A549 (cell line): ENCODE measurements at places on chromosomes 6 and 20.

DNA sequence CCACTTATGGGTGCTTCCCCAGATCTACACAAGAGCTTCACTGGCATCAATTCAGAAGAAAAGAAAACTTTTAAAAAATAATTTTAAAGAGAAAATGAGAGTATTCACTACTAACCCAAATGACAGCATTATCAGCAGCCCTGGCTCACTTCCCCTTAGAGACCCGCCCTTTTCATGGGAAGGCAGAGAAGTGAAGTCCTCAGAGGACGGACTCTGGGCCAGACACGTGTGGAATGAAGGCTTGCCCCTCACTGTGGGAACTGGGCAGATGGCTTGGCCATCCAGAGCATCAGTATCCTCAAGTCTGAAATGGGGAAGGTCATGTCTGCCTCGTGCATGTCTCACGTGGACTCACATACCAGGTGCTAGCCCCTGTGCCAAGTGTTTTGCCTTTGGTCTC lies 63.5 kb downstream of the JAG1 start:
- no peak for DNase-seq

DNA sequence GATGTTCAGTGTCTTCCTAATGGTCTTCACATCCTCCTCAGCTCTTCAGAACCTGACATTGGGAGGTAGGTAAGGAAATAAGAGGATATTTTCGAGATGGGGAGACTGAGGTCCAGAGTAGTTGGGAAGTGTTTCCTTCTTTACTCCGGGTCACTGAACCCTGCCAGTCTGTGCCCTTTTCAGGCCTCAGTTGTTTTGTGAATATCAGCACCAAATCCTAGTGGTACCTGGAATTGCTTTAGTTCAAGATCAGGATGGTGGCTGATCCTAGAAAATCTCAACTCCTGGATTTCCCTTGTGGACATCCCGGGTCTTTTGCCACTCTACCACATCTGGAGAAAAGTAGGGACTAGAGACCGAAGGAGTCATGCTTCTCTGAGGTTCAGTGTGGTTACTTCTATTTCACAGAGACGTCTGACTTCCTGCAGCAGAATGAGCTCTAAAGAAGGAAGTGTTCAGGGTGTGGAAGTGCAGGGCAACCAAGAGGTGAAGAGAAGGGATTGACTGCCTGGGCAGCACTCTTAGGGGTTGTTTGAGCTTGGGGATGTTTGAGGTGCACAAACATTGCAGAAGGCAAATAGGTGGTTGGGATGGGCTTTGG lies 995 bp downstream of the STK4 start:
- DNase-seq, result no peak

DNA sequence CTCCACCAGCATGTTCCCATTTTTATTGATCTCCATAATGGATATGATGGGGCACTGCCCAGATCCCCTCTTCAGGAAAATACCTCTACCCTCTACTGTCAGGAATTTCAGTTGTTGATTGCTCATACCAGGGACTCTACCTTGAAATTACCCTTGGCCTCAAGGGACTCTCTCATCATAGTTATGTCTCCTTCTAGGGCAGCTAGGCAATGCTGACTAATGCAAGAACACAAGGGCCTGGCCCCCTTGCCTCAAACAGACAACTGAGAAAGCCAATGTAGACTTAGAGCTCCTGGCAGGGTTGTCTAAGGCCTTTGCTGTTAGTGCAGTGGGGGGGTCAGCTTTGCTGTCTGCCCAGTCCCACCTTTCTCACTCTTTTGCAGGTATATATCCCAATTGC lies 493.1 kb downstream of the BTBD3 start:
- no peak for DNase-seq

- DNase-seq, result no peak
Observed at GRCh38 chr6:163532526-163533078, 118.1 kb downstream of the QKI start.

DNA sequence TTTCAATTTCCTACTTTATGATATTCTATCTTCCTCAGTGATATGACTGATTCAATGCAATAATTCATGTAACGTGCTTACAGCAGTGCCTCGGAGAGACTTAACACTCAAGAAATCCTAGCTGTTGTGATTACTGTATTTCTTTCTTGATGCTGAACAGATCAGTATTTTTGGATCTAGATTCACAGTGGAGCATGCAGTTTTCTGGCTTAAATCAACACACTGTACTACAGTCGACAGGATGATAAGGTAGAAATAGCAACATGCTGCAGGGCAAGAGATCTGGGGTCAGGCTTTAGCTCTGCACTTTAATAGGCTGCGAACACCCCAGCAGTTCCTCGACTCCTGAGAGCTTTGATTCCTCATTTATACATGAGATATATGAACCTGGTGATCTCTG lies 161.0 kb downstream of the AIG1 start:
- DNase-seq, result no peak

DNA sequence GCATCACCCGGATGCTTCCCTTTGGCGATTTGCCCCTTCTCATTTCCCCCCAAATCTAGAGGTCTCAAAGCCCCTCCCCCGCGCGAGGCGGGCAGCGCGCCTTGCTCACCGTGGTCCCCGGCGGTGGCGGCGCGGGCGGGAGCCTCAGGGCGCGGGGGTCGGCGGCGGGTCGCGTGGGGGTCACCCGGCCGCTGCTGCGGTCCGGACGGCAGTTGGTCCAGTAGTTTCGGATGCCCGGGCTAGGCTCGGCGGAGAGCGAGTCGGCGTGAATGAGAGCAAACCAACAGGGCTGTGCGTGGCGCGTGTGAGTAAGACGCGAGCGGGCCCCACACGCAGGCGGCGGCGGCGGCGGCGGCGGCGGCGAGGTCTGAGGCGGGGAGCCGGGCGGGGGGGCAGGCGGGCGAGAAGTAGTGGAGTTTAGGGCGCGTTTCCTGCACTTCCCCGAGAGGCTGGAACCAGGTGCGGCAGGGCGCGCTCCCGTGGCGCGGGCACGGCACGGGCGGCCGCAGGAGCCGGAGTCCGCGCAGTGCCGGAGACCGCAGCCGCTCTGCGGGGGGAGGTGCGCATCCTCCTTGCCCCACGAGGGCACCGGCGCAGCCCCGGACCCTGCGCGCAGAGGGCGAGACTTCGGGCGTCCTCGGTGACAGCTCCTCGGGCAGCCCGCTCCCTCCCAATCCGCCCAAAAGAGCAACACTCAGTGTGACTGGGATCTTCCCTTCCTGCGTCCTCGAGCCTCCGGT lies 567 bp downstream of the HS3ST5 start:
- DNase-seq, result no peak

DNA sequence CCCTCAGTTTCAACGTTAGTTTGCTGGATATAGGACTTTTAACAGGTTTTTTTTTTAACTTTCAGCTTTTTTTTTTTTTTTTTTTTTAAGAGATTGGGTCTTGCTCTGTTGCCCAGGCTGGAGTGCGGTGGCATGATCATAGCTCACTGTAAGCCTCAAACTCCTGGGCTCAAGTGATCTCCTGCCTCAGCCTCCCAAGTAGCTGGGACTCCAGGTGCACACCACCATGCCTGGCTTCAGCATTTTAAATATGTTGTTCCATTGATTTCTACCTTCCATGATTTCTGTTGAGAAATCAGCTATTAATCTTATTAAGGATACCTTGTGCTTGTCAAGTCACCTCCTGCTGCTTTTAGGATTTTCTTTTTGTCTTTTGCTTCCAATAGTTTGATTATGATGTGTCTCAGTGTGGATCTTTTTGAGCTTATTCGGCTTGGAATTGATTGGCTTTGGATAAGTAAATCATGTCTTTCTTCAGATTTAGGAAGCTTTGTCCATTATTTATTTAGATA lies 52.0 kb downstream of the CDYL start:
- DNase-seq, result no peak
